ENCODE measurements at places on chromosomes 6 and 20.
A peak's percentile ranks its signal among the peaks of the same experiment; 100 is the strongest.

DNA sequence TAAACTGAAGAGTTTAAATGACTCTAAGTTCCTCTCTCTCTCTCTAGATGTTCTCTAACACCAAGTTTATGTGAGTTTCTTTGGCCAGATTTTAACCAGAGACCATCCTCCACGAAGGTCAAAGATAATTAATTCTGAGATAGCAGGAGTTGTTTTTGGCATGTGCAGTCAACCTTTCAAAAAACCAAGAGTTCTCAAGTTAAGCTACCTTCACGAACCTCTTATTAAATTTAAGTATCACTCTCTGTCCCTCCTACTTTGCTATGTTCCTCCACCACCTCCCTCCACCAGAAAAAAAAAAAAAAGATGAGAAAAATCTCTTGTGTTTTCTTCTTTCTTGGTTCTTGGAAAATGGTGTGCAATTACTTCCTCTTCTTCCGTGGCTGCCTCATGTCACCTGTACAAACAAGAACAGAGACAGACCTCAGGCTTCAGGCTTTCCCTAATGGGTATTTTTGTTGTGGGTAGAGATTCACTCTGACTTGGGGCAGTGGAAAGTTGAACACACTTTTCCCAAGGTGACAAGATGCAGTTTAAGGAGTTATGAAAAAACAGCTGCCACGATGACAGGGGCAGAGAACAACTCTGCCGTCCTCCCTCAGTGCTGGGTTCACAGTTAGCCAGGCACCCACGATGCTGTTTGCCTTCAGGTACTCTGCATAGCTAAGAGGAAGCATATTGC is 64.3 kb downstream of the ADTRP start:
- DNase-seq: no peak

- no peak for DNase-seq
These were observed 397.0 kb upstream of the KHDRBS2 start for GRCh38 chr6:62683063-62683462.

- no peak for DNase-seq
These were observed 303.9 kb upstream of the SGK1 start for GRCh38 chr6:134621858-134622257.

GRCh38 chr6:167559675-167560479 is 235.0 kb downstream of the TTLL2 start:
- DNase-seq: no peak

DNA sequence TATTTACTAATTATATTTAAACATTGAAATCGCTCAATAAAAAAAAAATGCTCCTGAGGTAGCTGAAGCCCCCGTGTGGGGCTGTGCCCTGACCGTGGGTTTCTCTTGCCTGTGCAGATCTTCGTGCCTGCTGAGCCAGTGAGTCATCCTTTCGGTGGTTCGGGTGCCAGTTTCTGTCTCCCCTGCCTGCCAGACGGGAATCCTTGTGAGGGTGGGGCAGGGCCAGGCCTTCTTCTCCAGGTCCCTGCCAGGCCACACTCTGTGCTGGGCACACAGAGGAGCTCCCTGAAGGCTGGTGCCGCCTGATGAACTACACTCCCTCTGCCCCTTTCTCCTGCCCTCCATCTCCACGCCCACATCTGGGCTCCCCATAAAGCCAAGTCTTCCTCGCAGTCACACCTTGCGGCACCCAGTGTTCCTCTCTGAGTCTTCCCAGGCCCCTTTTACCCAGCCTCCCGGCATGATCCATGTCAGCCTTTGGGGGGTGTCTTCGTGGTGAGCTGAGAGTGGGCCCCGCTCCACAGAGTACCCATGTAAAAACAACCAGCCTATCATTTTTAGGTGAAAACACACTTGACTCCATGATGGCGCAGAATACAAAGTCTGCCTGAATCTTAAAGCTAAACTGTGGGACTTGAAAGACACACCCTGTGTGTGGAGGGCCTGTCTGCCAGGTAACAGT is 19.3 kb downstream of the FGD2 start:
- no peak for DNase-seq

DNA sequence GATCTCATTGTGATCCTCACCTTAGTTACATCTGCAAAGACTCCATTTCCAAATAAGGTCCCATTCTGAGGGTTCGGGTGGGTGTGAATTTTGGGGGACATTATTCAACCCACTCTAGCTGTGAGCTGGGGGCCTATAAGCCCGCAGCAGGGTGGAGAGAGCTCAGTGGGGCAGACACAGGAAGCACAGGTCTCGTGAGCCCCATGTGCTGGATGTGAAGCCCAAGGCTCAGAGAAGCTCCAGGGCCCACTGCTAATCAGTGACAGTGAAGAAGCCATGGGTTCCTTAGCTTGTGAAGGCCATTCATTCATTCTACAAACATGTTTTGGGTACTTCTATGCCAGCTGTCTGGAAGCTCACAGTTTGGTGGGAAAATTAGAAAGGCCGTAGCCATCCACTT is 47.5 kb downstream of the CHMP4B start:
- no peak for DNase-seq

- DNase-seq: peak; percentile 71
These were observed 7.2 kb downstream of the HEBP2 start for GRCh38 chr6:138410972-138411880.

GRCh38 chr6:165455488-165455887 is 146.1 kb upstream of the C6orf118 start:
- no peak for DNase-seq

DNA sequence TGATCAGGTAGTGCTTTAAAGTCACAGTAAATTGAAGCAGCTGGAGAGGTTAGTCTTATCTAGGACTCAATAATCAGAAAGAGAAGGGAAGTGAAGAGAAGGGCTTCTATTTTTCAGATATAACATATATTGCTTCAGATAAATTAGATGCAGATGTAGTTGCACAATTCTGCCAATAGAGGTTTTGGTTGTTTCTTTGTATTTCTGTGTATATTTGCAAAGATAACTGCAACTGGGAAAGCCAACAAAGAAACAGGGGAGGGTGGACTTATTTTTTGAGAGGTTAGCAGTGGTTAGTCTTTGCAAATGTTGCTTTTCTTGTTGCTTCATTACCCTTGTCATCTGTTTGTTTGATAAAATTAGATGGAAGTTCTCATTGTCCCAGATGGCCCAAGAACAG is 106.6 kb downstream of the ADGRG6 start:
- no peak for DNase-seq

- DNase-seq: no peak
These were observed 1.9 kb downstream of the TGM2 start for GRCh38 chr20:38162878-38163875.

DNA sequence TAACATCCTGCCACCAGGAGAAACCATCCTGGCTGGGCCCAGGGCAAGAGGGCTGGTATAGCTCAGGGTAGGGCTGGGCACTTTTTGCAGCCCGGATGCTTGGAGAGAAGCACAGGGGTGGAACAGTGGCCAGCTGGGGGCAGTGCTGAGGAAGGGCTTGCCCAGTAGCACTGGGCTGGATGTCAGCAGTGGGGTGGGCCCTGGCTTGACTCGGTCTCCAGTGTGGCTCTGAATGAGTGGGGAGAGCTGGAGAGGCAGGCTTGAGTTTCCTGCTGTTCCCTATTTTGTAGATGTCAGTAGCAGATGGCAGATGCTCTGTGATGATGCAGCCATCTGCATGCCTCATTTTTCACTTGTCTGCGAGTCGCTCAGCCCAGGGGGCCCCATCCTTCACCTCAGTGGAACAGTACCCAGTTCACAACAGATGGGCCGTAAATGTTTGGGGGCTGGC is 56.3 kb upstream of the TULP1 start:
- no peak for DNase-seq

- no peak for DNase-seq
These were observed 6.8 kb downstream of the GUCA1A start for GRCh38 chr6:42179945-42180313.

DNA sequence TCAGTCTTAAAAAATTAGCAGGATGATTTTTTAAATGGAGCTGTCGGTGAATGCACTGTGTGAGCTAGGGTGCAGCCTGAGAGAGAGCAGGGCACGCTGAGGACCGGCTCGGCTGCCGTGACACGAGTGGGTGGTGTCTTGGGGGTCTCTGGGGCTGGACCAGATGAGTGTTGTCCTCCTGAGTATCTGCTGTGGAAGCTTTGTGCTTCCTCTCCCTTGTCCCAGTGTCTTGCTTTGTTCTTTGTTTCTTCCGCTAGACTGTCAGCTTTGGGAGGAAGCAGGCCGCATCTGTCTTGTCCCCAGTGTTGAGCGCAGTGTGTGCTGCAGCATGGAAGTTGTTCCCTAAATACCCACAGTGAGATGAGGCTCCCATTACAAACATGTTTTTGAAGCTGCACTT is 89.4 kb downstream of the RTN4IP1 start:
- DNase-seq: no peak

- no peak for DNase-seq
These were observed 366.7 kb downstream of the THBS2 start for GRCh38 chr6:168886964-168887363.

DNA sequence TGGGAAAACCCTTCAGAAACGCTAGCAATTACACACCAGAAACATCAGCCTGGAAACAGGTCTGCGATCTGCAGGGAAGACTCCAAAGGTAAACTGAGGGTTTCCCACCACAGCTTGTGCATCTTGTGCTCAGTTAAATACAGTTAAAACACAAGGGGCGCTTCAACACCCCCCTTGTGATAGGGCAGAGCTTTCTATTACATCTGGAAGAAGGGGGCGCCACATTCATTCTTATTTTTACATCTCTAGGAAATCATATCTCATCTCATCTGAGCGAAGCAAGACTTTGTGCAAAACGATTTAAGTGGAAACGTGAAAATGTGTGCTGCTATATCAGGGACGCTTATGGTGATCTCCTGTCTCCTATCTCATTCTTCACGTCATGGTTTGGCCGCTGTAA is 58.5 kb downstream of the PRND start:
- DNase-seq: no peak

DNA sequence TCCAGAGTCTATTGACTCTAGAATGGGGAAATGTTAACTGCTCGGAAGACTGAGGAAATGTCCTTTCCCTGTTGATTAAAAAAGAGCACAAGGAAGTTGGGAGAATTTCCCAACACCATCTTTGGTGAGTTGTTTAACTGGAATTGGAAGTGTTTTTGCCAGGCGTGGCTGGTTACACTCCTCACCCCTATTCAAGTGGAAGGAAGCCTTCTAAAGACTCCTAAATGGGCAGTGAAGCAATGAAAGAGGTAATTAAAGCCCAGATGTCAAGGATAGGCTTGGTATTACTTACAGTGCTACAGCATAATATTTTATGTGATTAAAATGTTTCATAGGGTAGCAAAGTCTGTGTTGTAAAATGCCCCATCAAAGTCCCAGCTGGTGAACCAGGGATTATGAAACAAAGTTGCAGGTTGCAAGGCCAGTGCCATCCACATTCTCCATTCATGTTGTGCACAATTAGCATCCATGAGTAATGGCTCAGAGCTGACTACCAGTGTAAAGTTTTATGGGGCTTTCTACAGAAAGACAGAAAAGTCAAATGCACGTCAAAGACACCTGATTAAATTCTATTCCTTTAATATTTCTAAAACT is 52.6 kb downstream of the BTBD3 start:
- no peak for DNase-seq

GRCh38 chr6:135438907-135439535 is 58.5 kb downstream of the AHI1 start:
- peak; percentile 50 for DNase-seq

GRCh38 chr6:3318821-3319540 is 60.2 kb downstream of the PSMG4 start:
- no peak for DNase-seq

DNA sequence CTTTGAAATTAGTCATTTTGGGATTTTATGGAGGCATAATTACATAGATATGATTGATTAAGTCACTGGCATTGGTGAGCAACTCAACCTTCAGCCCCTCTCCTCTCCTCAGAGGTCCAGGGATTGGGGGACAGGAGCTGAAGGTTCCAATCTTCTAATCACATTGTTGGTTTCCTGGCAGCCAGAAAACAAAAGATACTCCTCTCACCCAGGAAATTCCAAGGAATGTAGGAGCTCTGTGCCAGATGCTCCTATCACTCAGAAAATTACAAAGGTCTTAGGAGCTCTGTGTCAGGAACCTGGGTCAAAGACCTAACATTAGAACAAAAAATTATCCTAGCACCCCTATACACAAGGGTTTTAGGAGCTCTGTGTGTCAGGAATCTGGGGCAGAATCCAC is 679.7 kb upstream of the ID4 start:
- DNase-seq: no peak

DNA sequence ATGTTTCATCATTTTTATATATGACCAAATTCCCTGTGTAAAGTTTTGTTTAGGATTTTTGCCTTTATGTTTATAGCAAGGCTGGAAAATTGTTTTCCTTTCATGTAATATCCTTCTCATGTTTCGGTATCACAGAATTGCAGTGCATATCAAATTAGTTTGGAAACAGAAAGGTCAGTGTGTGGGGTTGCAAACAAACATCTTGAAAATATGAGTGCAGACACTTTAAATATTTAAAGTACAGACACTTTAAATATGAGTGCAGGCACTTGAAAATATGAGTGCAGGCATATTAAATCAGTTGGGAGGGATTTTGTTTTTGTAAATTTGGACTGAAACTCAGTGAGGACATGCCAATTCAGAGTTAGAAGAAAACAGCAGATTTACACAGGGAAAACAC is 6.5 kb downstream of the SLPI start:
- DNase-seq: no peak

DNA sequence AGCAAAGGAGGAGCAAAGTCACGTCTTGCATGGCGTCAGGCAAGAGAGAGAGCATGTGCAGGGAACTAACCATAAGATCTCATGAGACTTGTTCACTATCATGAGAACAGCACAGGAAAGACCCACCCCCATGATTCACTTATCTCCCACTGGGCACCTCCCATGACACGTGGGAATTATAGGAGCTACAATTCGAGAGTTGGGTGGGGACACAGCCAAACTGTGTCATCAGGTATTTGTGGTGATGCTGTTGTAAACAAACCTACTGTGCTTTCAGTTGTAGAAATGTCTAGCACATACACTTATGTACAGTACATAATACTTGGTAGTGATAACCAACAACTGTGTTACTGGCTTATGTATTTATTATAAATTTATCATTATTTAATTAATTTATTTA is 128.3 kb downstream of the UTRN start:
- peak; percentile 24 for DNase-seq
